Mesenchymal stem cell (in vitro differentiated cells and primary cell): ENCODE measurements at places on chromosomes 16 and 17.

DNA sequence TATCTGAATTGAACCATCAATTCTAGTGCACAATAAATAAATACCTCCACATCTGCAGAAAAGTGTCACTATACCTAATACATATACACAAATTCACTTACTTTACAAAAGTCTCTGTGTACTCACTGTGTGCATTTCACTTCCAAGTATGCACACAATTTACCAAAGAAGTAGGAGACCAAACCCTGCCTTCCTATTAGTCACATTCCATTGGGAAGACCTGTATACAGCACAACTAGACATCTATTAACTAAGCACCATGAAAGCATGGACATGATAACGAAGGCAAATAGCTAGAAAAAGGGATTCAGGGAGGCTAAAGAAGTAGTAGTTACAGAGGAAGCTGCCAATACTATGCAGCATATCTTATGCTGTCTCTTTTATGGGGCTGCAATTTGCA, 139.5 kb downstream of the SNX11 start:
- DNase-seq: no peak

DNA sequence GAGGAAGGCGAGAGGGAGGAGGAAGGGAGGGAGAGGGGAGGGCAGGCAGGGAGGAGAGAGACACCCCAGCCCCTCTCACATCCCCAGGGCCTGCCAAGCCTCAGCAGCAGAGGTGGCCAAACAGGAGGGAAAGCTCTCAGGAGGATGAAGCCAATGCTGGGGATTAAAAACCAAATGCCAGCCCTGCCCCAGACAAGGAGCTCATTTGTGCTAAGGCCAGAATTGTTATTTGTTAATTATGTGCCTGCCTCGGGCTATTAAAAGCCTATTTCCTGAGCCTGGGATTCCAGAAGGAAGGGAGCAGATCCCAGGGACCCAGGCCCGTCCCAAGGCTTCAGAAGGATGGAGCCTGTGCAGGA, 27.9 kb upstream of the GINS2 start:
- DNase-seq: no peak

DNA sequence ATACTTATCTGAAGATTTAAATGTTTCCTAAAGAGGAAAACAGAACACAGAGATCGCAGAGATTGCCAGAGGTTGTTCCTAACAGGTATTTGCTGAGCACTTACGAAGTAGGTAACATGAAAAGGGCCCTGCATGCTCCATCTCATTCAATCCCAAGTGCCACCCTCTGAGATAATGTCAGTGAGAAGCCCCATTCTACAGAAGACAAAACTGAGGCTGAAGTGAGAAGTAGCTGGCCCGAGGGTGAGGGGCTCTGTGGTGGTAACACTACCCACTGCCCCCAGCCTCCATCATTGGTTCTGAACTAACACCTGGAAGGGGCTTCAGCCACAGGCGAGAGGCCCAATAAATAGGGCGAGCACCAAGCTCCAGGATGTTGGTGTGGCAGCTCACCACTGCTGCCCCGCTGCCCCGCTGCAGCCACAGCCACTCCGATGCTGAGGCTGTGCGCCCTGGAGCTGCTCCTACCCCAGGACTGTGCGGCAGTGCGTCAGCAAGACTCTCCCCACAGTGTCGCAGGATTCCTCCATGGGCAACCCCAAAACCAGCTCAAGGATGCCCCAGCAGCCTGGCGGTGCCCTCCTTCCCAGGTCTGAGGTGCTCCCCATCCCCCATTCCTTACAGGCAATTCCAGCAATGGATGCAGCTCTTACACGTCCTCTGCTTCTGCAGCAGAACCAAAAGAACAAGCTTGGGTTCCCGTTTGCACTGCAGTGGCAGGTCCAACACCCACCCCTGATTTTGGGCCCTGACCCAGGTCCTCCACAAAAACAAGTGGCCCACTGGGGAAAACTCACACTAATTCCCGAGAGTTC, 10.3 kb downstream of the FLCN start:
- DNase-seq: no peak

DNA sequence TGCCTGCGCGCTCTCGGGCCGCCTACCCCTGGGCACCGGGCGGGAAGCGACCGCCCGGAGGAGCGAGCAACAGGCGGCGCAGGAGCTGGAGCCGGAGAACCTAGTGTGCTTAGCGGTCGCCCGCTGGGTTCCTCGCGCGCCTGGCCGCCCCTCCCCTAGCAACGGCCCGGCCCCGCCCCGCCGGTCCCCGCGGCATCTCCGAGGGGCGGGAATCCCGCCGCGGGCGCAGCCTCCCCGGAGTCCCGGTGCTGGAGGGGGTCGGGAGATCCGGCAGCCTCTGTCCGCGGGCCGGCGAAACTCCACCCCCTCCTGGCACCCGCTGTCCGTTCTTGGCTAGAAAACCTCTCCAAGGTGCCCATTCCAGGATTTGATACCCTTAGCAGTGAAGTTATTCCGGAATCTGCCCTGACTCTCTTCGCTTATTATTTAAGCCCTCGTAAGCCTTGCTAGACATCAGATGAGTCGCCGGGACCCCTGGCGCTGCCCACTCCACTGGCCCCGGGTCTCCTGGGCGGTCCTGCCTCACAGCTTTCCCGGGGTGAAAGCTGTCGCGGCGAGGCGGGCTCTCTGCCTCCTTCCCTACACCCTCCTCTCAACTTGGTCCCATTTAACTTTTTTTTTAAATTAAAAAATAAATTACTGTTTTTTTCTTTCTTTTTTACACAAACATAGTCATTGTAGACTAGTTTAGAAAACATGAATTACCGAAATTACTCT, at the start of gene RPRML:
TSS of gene RPRML (minus strand) at position 107 of the 717 bp plus-strand sequence. CDS start 246 bp downstream, outside the sequence.
- DNase-seq: peak; percentile 22

GRCh38 chr17:47694581-47695428, 844 bp downstream of the TBKBP1 start:
- peak; percentile 65 for DNase-seq

- no peak for DNase-seq
Measured at GRCh38 chr16:4868026-4868425, 20.7 kb downstream of the UBN1 start.

GRCh38 chr16:57191056-57191571, 5.0 kb downstream of the RSPRY1 start:
- DNase-seq: peak; percentile 50

DNA sequence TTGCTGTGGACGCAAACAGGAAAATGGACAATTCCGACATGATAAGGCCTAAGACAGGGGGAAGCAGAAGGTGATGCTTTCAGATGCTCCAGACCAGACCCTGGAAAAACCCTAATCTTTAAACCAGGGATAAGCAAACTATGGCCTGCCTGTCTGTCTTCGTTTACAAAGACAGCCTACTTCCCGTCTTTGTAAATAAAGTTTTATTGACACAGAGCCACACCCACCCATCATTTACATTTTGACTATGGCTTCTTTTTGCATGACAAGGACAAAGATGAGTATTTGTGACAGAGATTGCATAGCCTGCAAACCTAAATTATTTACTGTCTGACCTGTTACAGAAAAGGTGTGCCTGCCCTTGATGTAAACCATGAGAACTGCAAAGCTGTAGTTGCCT, 177.9 kb downstream of the WSCD1 start:
- DNase-seq: no peak

- DNase-seq: no peak
Measured at GRCh38 chr17:39981766-39982375, 1.3 kb downstream of the PSMD3 start.

DNA sequence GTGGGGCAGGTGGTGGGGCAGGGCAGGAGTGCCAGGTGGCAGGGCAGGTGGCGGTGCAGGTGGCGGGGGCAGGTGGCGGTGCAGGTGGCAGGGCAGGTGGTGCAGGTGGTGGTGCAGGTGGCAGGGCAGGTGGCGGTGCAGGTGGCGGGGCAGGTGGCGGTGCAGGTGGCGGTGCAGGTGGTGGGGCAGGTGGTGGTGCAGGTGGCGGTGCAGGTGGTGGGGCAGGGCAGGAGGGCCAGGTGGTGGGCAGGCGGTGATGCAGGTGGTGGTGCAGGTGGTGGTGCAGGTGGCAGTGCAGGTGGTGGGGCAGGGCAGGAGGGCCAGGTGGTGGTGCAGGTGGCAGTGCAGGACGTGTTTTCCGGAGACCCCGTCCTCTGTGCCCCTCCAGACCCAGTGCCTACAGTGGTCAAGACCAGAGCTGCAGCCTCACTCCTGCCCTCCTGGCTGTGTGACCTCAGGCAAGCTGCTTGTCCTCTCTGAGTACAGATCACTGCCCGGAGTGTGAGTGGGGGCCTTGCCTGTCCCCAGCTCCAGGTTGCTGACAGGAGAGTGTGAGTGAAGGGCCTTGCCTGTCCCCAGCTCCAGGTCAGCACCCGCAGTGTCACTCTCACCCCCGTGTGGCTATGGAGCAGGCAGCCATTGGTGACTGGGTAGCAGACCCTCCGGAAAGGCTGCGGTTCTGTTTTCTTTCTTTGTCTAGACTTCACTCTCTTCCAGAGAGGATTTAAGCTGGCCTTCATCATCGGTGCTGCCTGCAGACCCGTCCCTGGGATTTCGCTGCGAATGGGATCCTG, 16.1 kb upstream of the NPTX1 start:
- DNase-seq: no peak

- peak; percentile 65 for DNase-seq
Measured at GRCh38 chr17:77829843-77830799, 128.4 kb upstream of the TNRC6C start.

- DNase-seq: no peak
Measured at GRCh38 chr17:68319410-68320162, 28.3 kb downstream of the ARSG start.

DNA sequence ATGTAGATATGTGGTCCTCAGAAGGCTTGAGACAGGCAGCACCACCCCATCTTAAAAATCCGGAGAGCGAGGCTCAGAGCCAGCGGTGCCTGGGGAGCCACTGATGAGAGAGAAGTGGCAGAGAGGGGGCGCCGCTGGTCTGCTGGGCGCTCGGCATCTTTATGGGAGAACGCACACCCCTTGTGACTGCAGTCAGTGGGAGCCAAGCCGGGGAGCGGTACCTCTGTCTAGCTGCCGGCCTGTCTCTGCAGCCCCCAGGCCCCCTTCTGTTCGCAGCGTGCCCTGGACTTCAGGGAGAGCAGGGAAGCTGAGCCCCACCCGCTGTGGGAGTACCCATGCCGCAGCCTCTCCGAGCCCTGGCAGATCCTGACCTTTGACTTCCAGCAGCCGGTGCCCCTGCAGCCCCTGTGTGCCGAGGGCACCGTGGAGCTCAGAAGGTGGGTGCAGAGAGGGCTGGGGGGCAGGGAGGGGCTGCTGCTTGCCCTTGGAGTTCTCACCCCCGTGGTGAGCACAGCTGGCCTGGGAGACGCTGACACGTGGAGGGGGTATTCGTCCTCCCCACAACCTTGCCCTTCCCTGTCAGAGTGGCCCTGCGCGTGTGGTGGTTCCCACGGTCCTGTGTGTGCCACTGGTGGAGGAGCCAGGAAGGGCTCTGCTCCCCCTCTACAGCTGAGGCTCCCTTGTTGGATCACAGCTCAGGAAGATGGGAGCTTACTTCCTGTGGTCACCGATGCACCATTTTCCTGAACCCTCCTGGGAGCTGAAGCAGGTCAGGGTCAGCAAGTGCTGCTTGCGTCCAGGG, 44.8 kb downstream of the PRMT7 start:
- no peak for DNase-seq

DNA sequence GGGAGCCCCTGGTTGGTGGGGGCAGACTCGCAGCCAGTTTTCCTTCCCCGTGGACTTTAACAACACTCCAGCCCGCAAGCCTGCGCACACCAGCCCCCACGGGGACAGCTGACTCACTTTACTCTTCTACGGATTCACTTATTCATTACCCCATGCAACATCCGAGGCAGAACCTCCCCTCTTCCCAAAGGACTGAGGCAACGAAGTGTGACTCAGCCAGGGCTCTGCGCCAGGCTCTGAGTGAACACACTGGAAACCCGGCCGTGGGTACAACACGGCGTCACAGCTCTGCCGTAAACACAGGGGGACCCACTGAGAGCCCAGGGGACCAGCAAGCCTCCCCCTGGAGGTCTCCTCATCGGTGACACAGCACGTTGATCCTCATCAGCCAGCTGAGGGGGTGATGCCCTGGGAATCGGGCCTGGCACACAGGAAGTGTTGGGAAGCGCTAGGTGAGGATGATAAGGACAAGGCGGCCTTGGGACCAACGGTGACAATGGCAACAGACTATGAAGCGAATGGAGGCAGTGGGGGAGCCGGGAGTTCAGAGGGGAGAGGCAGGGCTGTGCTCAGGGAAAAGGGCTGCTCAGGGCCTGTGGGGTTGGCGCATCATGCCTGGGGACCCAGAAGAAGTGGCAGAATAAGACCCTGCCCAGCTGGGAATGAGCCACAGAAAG, 14.6 kb downstream of the COTL1 start:
- DNase-seq: peak; percentile 99

GRCh38 chr17:75925103-75925502, 15.7 kb downstream of the FBF1 start:
- DNase-seq: no peak
